Right lung (tissue), 10 donors: ENCODE measurements at places on chromosomes 2 and 18. TPM values are rescaled to one million over a fixed set of nuclear protein-coding genes. Genes with fewer than 3 reads are reported as not detected.

Gene SLC30A3
- 0.61 TPM for polyA plus RNA-seq

Gene CD8B2
- 0.24 TPM for polyA plus RNA-seq

Gene SP3
- 145 TPM for polyA plus RNA-seq

Gene HOXD12
- polyA plus RNA-seq, result not detected

Gene VWA3B
- polyA plus RNA-seq, result 8.0 TPM

Gene KLHL30
- polyA plus RNA-seq, result 0.17 TPM

GRCh38 chr2:241937297-241937696, 67.8 kb downstream of the RTP5 start:
- DNase-seq, result no peak

GRCh38 chr2:120391911-120392665, 46.2 kb downstream of the INHBB start:
- no peak for DNase-seq

DNA sequence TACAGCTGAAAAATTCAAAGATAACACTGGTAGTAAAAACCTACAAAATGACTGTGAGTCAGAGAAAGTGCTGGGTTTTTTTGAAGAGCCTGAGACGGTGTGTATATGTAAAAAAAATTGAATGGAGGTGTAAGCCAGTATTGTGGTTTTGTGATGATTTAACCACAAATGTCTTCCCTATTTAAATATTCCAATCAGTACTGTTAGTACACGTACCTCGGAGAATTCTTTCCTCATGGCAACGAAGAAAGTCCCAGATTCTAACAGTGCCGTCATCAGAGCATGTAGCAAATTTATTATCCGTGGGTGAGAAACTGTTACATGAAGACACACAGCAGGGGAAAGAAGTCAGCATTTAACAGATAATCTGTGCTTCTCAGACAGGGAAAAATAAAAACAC, 48.1 kb downstream of the WDR33 start:
- no peak for DNase-seq

GRCh38 chr18:31942291-31942998, 483 bp downstream of the TRAPPC8 start:
- DNase-seq, result no peak

GRCh38 chr2:47093626-47094025, 61.5 kb downstream of the STPG4 start:
- DNase-seq, result no peak

DNA sequence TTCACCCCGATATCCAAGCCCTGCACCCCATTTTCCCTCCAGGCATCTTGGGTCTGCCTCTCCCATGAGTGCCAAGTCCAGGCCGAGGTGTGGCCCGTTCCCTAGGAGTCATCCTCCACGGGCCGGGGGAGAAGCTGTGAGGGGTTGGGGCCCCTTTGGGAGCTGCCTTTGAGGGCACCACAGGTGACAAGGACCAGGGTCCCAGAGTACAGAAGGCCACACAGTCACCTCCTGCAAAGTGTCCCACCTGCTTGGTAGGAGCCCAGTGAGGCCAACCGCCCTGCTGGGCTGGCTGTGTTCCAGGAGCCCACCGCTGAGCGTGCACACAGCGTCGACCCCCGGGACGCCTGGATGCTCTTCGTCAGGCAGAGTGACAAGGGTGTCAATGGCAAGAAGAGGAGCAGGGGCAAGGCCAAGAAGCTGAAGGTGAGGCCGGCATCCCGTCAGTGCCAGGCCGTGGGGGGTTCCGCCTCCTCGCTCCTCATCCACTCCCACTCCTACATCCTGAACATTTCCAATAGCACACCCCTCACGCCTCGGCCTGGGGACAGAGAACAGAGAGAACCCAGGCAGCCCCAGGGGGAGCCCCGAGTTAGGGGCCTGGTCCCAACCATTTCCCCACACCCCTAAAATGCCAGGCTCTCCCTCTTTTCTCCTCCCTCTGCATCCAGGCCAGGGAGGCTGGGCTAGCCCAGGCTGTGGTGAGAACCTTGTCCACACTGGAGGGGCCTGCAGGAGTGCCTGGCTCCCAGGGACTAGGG, 2.7 kb downstream of the ERFE start:
- DNase-seq, result no peak

DNA sequence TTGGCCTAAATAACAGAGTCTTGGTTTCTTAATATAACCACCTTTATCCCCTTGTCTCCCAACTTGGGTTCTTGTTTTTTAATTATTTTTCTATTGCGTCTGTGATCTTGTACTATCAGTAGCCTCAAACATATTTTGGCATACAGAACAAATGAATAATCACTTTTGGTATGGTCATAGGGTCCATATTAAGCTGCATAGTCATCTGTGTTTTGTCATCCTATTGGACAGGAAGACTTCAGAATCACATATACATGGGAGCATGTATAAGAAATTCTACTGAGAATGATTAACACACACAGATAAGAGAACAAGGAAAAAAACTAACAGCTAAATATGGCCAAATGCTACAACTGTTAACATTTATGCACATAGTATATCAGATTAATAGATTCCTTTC, 126.0 kb downstream of the MEP1B start:
- DNase-seq, result no peak

DNA sequence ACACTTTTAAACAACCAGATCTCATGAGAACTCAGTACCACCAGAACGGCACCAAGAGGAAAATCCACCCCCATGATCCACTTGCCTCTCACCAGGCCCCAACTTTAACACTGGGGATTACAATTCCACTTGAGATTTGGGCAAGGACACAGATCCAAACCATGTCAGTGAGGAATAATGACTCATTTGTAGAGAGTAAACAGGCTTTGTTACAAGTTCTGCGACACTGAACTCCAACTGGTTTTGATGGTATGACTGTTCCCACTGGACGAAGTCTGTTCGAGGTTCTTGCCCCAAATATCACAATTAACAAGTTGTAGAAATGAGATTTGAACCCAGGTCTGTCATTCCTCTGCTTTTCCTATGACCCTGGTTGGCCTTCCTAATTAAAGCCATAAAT, 718.1 kb upstream of the ID2 start:
- DNase-seq, result no peak

DNA sequence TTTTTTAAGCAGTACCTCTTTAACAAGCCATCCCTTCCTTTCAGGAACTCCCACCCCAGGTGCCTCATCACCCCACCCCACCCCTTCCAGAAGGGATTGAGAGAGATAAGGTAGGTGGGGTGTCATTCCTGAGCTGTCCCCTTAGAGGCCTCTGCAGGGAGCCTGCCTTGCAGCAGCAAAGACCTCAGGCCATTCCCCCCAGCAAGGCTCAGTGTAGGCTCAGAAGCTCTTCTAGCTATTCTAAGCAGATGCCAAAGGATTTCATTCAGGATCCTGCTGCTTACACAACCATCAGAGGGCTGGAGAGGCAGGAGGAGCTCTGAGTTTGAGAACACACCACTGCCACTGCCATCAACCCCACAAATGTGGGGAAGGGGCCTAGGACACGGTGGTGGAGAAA, 5.8 kb upstream of the FIGLA start:
- no peak for DNase-seq

DNA sequence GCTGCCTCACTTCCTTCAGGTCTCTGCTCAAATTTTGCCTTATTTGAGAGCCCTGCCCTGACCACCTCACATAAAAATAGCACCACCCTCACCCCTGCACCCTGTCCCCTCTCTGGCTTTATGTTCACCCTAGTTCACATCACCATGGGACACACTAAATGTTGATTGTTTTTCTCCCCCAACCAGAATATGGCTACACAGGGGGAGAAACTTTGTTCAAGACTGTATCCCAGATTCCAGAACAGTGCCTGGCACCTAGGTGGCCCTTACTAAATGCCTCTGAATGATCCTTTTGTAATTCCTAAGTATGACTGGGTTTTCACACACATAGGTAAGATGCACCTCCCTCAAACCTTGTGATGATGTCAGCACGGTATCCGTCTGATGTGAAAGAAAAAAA, 28.4 kb upstream of the CATIP start:
- no peak for DNase-seq
